ENCODE measurements at places on chromosomes 11 and 22. TPM values are rescaled to one million over a fixed set of nuclear protein-coding genes. Genes with fewer than 3 reads are reported as not detected.
A peak's percentile ranks its signal among the peaks of the same experiment; 100 is the strongest.

GRCh38 chr11:34267013-34267412 lies 90.8 kb downstream of the ABTB2 start:
- peak; percentile 17 for DNase-seq

DNA sequence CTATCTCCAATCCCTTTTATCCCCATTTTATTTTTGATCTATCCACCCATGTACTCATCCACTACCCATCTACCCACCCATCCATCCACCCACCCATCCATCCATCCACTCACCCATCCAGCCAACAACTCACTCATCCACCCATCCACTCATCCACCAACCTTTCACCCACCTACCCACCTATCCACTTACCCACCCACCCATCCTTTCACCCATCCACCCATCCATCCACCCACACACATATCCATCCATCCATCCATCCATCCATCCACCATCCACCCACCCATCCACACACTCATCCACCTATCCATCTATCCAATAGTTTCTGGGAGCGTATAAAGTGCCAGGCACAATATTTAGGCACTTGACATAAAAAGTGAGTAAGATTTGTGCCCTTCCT lies 39.2 kb upstream of the NFAM1 start:
- DNase-seq, result no peak

DNA sequence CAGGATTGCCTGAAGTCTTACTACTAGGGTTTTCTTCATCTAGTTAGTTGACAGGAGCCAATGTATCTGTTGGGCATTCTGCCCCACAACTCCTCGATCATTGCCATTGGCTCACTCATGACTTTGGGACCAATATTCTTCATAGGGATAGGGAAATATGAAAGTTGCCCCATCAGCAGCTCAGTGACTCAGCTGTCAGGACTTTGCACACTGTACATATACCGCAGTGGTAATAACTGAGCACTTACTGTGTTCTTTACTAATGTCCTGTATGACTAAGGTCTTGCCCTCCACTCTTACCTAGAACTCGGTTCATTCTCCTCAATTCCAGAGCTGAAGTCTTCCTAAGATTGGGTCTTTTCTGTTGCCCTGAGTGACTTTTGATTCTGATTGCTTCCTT lies 46.8 kb upstream of the PGR start:
- DNase-seq, result no peak

The B4GALNT4 gene
- polyA plus RNA-seq, result 4.3 TPM

DNA sequence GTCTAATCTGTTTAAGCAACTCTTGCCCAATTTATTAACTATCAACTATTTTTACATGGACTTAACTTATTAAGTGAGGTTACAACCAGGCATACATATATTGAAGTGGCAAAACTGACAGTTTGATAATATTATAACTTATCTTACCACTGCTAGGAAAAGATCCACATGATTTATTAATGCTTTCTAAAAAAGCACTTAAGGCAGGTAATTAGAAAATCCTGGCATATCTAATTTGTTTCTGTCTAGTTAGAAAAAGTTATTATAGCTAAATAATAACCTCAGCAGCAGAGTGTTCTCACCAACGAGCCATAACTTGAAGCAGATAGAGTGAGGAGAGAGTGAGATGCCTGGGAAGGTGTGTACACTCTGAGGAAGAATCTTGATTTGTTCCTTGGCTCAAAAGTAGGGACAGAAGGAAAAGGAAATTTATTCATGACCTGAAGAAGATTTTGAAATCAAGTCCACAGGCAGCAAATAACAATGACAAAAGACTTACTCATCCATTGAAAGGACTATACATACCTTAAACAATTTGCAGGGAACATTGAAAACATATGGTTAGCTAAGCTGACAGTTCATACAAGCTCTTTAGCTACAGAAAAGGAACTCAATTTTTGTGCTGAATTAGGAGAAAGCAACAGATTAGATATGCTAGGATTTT lies 7.1 kb upstream of the MUC15 start:
- DNase-seq, result no peak

DNA sequence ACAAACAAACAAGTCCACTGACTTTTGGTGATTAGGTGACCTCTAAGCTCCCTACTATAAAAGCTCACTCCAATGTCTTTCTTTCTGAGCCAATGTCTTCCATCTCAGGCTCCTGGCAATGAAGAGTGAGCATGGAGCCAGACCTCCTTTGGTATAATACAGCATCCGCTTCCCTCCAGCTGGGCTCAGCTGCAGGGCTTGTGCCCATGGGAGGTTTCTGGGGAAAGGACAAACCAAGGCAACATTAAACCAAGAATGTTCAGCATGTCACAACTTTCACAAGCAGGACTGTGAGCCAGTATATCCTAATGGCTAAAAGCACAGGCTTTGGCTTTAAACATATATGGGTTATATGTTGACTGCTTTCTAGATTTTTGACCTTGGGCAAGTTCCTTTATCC lies 58.8 kb downstream of the EHF start:
- no peak for DNase-seq

GRCh38 chr22:35634015-35634414 lies 14.2 kb upstream of the APOL6 start:
- no peak for DNase-seq

DNA sequence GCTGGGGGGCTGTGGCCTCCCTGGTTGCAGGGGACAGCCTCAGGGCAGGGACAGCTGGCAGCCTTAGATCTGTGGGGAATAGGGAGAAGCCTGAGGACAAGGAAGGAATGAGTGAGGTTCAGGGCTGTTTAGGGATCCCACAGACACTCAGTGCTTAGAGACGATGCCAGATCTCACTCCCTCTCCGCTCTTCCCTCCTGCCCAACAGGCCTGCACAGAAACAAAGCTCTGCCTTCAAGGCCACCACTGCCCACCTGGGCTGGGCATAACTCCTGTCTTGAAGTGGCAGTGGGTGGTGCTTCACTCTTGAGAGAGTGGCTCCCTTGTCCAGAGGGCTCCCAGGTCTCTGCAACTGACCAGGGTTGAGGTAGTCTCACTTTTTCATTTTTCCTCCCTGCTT lies 13.1 kb upstream of the CENATAC start:
- no peak for DNase-seq

GRCh38 chr11:504994-505344 lies 2.1 kb downstream of the RNH1 start:
- DNase-seq, result no peak

GRCh38 chr22:32021716-32022115 lies 21.3 kb upstream of the SLC5A1 start:
- no peak for DNase-seq

- no peak for DNase-seq
Measured at GRCh38 chr11:108160970-108161566, 39.7 kb downstream of the ACAT1 start.

GRCh38 chr22:30086496-30086895 lies 6.2 kb downstream of the HORMAD2 start:
- no peak for DNase-seq

The CRYBB3 gene
- 0.67 TPM for polyA plus RNA-seq

The OR51B2 gene
- polyA plus RNA-seq, result not detected

All from testis (tissue), 5 donors.